ENCODE measurements at places on chromosomes 3 and 15.

GRCh38 chr3:190375671-190376070, 12.3 kb upstream of the CLDN16 start:
- no peak for DNase-seq

GRCh38 chr15:24899367-24899766, 55.4 kb upstream of the SNRPN start:
- no peak for DNase-seq

- no peak for DNase-seq
Observed at GRCh38 chr3:190444576-190445145, 5.0 kb downstream of the TMEM207 start.

DNA sequence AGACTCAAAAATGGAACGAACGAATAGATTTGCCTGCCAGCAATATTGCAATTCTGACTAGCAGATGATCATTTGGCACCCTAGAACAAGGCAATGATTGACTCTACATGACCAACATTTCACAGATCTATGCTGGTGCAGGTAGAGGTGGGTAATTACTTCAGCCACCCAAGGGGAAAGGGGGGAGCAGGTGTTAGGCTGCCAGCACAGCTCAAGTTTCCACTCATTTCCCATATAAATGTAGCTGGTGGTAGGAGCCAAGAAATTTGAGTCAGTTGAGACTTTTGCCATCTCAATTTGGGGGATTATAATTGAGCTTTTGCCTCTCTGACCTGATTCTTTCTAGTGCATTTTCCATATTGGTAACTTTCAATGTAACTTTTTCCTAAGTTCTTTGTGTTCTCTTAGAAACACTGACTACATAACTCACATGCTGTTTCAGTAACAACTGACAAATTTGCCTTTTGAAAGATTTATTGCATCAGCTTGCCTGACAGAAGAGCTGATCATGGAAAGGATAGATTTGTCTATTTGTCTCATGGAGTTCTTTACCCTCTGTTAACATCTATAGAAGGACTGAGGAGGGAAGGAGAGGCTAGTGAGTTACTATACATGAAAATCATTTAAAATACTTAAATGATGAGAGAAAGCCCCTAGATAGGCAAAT, 902.5 kb downstream of the ZPLD1 start:
- no peak for DNase-seq

GRCh38 chr3:132254076-132254755, 63.0 kb upstream of the ACP3 start:
- DNase-seq = no peak

- DNase-seq = no peak
Observed at GRCh38 chr3:21909096-21909495, 158.1 kb upstream of the ZNF385D start.

- DNase-seq = no peak
Observed at GRCh38 chr3:46895204-46895660, 17.7 kb downstream of the PTH1R start.

DNA sequence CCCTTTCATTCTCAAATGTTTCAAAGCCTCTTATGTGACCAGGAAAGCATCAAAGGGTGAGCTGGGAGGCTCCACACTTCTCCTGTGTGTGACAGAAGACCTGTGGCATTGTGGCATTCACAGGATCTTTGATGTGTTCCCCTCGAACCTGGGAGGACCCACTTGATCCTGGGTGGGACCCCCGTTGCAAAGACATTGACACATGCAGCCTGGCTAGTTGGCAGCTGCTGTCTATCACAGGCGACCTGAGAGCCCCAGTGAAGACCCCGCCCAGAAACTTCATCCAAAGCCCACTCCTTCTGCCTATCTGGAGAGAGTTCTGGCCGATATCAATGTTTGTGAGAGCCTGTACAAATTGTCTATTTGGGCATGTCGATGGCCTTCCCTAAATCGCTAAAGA, 140.4 kb upstream of the ATP2B2 start:
- no peak for DNase-seq

DNA sequence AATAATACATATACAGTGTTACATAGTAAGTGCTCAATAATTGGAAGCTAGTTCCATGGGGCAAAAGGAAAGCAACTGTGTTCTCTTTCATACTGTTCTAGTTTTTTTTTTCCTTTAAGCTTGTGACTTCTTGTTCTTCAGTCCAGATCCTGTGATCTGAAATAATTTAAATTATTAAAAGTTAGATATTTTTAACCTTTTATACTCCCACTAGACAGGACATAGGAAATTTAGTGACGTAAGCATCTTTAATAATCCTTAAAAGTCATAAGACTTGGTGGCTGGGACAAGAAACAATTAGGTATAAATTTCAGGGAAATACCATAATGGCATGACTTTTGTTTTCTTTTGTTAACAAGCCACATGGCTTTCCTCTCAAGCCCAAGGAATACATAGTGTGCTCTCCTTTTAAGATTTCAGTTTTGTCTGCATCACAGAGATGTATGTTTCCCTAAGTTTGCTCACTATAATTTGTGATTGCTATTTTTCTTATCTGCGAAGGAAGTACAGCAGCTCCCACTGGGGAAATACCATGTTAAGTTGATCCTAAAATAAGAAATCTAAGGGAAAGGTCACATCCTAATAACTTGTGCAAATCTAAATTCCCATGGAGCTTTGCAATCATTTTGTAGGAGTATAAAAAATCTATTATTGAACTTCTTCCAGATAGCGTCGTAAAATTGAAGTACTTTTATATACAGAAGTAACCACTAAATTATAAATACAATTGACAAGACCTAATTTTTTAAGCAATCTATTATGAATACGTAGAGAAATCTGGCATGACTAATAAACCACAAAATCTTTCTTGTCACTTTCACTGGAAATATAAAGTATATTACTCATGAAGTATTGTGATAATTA, 30.1 kb downstream of the PPARG start:
- no peak for DNase-seq

Measured in esophagus squamous epithelium (tissue), 5 donors.